ENCODE measurements at places on chromosomes 6 and 20.

DNA sequence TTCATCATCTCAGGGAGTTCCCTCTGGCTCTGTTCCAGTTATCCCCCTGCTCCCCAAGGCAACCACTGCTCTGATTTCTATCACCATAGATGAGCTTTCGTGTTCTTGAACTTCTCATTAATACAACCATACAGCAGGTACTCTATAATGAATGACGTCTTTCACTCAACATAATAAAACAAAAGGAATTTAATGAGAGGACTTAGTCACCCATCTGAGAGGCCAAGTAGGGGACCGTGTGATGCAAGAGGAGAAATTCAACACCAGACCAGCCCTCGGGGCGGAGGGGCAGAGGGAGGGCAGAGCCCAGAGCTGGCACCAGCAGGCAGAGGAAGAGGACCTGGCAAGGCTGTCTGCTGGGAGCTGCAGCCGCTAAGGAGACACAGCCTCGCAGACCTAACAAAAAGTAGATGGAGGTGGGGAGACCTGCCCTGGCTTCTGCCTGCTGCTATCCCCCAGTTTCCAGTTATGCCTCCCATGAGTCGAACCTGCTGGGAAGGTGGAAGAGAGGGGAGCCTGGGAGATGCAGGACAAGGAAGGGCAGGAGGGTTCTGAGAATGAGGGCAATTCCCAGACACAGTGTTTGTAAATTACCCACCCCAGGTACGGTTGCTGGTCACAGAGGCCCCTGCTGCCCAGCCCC lies 13.8 kb downstream of the CCN5 start:
- DNase-seq, result peak; percentile 77

GRCh38 chr6:30727920-30728553 lies 7.9 kb downstream of the TUBB start:
- no peak for DNase-seq

GRCh38 chr20:53621482-53622246 lies 28.0 kb upstream of the ZNF217 start:
- peak; percentile 94 for DNase-seq

GRCh38 chr6:47252633-47253032 lies 57.1 kb downstream of the TNFRSF21 start:
- no peak for DNase-seq

DNA sequence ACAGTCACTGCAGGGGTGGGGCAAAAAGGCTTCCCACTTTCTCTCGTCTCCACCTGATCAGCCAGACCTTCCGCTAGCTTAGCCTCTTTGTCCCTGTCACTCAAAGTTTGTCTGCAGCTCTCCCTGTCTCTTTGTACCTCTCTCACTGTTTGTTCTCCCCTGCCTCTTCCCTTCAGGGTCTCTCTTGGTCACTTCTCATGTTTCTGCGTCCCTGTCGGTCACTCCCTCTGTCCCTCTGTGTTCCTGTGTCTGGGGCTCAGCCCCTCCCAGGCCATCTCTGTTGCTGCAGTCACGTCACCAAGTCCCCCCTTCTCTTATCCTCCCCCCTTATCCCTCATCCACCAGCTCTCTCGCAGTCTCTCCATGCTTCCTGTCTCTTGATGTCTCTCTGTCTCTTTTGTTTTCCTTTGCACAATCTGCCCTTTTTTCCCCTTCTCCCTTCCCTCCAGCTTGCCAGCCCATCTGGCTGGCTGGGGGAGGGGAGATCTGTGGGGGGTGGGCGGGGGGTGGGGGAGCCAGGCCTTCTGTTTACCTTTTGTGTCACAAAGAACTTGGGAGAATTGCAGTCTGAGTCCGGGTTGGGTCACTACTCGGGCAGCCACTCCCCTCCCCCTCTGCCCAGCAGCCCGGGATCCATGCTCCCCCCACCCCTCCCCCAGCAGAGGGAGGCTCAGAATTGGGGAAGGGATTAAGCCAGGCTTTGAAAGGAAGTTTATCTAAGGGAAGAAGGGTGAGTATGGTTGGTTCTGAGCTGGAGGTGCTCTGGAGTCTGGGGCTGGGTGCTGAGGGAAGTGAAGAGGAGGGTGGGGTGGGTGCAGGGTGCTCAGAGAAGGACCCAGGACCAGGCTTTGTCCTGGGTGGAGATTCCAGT lies 32.3 kb downstream of the FOXP4 start:
- DNase-seq, result no peak

GRCh38 chr6:91081452-91082067 lies 494.7 kb upstream of the MAP3K7 start:
- DNase-seq, result no peak

DNA sequence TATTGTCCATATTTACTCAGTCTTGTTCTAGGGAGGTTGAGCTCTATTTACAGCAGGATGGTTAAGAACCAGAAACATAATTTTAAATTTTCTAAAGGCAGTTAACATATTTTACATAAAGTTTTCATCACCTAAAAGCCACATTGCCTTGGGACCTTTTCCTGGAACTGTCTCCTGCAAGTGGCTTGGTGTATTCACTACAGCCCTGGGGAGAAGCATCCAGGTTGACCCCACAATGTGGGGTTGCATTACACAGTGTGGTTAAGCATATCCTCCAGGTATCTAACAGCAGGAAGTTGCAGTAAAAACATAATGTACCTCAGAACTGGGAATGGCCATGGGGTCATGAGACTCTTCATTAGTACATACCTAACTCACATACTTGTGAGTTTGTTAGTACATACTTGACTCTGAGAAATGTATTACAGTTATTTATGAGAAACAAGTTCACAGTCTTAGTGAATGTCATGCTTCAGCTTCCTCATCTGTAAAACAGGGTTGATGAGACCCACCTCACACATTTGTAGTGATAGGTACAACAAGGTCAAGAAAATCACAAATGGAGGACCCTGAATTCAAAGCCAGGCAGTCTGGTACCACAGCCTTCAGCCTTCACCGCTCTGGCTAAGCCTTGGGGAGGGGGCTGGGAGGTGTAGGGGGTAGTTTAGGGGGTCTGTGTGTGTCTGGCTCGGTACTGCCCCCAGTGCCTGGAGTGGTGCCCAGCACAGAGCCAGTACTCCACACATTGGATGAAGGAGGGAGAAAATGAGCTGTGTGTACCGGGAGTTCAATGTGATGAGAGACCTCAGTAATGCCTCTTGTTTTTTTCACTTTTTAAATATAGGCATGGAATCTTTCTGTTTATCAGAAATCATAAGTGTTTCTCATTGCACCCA lies 52.9 kb downstream of the KAT14 start:
- no peak for DNase-seq

GRCh38 chr6:137699031-137699683 lies 167.9 kb upstream of the TNFAIP3 start:
- no peak for DNase-seq

- no peak for DNase-seq
These were observed 52.1 kb downstream of the CBLN4 start for GRCh38 chr20:55953201-55953600.

- DNase-seq, result no peak
These were observed 356.7 kb upstream of the JARID2 start for GRCh38 chr6:14889188-14889587.

GRCh38 chr20:41617059-41617901 lies 897 bp downstream of the CHD6 start:
- no peak for DNase-seq

- no peak for DNase-seq
These were observed 573 bp downstream of the SNX3 start for GRCh38 chr6:108260126-108260808.

DNA sequence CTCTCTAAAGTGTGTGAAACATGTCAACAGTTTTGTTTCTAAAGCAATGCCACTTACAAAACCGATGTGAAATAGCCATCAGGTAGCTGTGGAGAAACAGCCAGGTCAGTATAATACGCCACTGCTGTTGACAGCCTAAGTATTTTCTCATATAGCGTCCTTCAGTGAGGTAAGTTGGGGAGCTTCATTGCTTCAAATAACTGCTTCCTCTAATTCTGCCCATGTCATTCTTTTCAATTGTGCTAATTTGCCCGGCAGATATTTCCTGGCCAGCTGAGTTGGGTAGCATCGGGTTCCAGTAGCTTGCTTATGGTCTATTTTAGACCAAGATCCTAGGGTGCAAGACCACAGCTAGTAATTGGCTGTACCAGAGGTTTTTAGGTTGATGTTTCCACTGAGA lies 2.1 kb upstream of the ARMC2 start:
- DNase-seq, result no peak

DNA sequence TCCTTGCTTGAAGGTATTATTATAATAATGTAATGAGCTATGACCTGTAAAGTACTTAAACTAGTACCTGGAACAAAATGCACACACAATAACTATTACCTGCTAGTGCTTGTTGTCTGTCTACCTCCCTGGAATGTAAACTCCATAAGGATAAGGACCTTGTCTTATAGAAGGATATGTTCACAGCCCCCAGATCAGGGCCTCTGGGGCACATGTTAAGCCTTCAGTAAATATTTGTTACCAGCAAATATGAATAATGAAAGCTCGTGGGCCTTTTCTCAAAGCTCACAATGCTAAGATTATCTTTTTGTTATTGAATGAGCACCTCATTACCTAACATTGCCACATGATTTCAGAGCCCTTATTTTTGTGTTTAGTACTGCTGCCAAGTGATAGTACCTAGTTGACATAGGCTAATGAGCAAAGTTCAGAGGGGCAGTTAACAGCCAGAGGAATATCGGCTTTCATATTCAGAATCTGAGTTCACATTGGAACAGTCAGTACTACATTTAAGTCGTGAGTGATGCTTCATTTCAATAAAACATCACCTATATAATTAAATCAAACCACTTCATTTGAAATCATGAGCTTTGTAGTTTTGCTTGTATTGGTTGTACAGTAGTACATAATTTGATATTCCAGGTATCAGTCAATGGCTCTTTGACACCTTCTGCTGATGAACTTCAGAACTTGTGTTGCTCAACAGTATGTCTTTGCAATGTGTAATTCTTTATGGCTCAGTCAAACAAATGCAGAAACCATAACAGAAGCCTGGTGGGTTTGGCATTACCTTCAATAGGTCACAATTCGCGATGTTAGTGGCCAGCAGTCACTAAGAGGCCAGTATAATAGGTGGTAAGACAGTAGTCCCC lies 11.8 kb upstream of the SMLR1 start:
- DNase-seq, result no peak
